Fibroblast of the aortic adventitia (primary cell): ENCODE measurements at places on chromosomes 16 and 17. TPM values are rescaled to one million over a fixed set of nuclear protein-coding genes. Genes with fewer than 3 reads are reported as not detected.

SULT1A2 gene
- 3.3 TPM in 1 of 2 replicates, not detected in the other for total RNA-seq

ZNF469 gene
- 5.8 and 7.0 TPM in 2 replicates for total RNA-seq

C16orf95 gene
- 2.0 and 3.4 TPM in 2 replicates for total RNA-seq

KRTAP16-1 gene
- total RNA-seq, result not detected in 2 replicates

ELMO3 gene
- 0.09 and 0.33 TPM in 2 replicates for total RNA-seq

DNA sequence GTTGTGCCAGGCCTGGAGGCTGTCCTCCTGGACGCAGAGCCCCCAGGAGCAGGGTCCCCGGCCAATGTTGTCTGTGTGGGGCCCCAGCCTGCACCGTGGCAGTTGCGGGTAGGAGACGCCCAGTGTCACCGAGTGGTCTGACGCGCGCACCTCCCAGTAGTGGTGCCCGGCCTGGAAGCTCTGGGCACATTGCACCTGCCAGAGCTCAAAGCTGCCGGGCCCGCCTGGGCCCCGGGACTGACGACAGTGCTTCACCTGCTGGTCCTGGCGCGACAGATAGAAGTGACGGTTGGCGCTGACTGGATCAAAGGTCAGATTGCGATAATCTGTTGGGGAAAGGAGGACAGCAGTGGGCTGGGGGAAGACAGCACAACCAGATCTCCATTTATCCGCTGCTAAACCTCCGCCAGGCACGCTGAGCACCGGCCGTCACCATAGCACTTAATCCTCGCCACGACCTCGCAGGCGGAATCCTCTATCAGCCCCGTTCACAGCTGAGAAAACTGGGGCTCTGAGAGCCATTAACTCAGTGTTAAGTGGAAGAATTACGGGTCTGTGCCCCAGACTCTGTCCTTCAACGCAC lies 5.6 kb downstream of the TRIM65 start:
- no peak for DNase-seq

GRCh38 chr17:80963812-80964543 lies 27.7 kb upstream of the CHMP6 start:
- no peak for DNase-seq

DNA sequence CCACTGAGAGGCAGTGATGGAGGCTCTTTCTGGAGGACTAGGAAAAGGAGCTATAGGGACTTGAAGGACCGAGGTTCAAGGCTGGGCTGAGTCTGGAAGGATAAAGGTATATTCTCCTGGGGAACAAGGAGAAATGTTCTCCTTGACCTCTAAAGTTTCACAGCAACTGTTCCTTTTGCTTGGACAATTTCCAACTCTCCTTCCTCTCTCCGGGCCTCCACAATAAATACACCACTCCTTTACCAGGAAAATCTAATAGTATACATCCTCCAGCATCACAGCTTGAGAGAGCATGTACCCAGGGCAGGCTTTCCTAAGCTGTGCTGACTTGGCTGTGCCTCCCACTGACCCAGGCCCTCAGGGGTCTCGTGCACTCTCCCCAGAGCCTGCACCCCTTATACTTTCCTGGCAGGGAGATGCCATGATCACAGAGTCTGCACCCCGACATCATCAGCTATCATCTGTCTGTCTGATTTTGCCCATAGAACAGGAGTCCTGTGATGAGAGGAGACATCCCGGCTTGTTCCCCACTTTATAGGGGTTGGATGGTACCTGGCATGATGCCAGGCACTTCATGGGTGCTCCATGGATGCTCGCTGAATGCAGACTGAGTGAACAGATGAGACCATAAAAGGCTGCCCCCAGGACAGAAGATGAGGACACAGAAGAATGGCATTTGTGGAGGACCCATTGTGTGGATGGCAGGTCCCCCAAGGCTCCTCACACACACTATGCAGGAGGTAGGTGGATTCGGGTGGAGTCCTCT lies 582.6 kb upstream of the CDH5 start:
- DNase-seq, result peak; percentile 32

GRCh38 chr17:50201276-50201854 lies at the start of gene COL1A1:
Gene COL1A1, minus strand, starts transcription at chr17:50201631. Its CDS starts 118 bp downstream, at chr17:50201513.
- DNase-seq, result peak; percentile 94

- no peak for DNase-seq
Observed at GRCh38 chr17:61275395-61275794, 124.2 kb upstream of the TBX2 start.

GRCh38 chr16:10728003-10728887 lies 15.4 kb upstream of the NUBP1 start:
- DNase-seq, result no peak

- no peak for DNase-seq
Observed at GRCh38 chr16:73010150-73010676, 37.7 kb downstream of the ZFHX3 start.

DNA sequence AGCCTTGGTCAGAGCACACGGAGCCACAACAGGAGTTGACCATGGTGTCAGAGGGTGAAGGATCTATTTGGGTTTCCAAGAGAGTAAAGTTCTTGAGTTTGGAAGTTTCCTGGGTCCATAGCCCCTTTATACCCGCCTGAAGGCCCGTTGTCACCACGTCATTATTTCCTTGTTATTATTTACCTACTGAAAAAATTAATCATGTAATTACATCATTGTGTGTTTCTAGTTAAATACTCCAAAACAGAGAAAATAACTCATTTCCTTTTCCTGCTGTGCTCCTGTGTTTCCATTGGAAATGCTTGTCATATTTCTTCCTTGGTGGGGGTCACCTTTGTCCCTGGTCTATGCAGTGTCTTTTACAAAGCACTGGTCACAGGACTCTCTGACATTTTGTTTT lies at the start of gene KRTAP4-8:
Gene KRTAP4-8, minus strand, starts transcription at position 101 of the 400 bp plus-strand sequence. Its CDS starts 58 bp downstream, at position 43.
- no peak for DNase-seq

DNA sequence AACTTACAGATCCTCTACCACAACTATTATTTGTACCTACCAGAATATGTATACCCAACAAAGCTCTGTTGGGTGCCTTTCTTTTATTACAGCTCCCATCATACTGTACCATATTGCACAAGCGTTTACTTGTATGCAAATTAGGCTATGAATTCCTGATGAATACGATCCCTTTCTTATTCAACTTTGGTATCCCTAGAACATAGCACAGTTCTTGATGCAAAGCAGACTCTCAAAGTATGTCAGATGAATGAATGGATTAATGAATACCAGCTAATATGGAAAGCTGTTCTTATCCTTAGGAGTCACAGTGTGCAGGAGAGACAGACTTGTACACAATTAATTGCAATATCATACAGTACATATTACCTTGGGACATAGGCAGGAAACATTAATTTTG lies 79.7 kb upstream of the NACA2 start:
- no peak for DNase-seq

GRCh38 chr17:28533091-28533807 lies 19.2 kb downstream of the UNC119 start:
- no peak for DNase-seq

- DNase-seq, result no peak
Observed at GRCh38 chr16:54356391-54356790, 69.8 kb upstream of the IRX3 start.

DNA sequence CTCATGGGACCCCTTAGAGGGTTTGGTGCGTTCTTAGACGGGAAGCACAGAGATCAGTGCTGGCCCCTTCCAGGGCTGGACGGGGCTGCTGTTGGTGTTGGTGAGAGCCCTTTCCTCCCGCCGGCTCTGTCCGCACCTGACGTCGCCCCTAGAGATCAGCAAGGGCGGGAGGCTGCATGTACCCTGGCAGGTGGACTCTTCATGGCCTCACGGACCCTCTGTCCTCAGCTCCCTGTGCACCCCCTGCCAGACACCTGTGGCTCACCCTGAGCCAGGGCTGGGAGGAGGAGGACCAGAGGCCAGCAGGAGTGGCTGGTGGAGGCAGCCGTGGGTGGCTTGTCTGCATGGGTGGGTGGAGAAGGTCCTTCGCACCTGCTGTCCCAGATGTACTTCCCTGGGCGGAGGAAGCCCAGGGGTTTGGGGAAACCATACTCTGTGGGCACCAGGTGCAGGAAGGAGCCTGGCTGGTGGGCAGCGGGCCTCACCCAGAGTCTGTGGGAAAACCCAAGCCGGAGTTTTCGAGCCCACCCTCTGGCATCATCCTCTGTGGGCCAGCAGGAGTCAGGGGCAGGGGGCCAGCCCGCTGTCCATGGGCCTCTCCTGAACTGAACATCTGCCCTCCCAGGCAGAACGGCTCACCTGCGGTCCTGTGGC lies 348.6 kb downstream of the SEC14L1 start:
- DNase-seq, result no peak

DNA sequence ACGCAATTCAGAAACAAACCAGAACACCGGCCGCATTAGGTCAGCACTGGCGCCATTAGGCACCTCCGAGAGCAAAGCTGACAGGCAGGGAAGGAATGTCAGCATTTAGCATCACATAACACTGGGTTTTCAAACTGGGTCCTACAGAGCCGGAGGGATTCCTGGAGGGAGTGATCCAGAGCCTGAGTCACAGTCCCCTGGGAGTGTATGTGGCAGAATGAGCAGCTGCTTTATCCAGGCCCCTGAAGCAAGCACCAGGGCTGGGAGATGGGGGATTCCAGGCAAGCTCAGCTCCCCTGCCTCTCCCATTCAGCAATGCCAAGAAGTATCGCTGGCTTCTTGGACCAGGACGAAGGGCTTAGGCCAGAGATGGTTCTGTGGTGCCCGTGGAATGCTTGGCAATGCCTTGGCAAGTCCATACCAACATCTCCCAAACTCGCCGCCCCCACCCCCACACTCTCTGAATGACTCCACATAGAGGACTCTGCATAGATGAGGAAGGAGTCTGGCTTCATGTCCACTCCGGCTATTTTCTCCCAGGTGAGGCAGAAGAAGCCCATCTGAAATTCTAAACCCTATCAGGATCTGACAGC lies 20.4 kb downstream of the GAS7 start:
- peak; percentile 75 for DNase-seq

DNA sequence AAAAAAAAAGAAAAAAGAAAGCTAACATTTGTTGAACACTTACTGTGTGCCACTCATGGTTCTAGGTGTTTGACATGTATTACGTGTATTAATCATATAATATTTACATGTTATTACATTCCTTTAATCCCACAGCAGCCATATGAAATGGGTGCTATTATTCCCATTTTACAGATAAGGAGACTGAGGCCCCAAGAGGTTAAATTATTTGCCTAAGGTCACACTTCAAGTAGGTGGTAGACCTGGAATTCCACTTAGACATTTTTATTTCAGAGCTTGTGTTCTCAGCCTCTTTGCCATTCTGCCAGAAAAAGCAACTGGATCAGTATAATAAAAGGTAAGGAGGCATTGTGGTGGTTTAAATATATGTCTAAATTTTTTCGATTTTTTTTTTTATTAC lies 55.1 kb upstream of the HS3ST4 start:
- no peak for DNase-seq

GRCh38 chr17:15442311-15443180 lies 24.9 kb downstream of the CDRT4 start:
- no peak for DNase-seq

DNA sequence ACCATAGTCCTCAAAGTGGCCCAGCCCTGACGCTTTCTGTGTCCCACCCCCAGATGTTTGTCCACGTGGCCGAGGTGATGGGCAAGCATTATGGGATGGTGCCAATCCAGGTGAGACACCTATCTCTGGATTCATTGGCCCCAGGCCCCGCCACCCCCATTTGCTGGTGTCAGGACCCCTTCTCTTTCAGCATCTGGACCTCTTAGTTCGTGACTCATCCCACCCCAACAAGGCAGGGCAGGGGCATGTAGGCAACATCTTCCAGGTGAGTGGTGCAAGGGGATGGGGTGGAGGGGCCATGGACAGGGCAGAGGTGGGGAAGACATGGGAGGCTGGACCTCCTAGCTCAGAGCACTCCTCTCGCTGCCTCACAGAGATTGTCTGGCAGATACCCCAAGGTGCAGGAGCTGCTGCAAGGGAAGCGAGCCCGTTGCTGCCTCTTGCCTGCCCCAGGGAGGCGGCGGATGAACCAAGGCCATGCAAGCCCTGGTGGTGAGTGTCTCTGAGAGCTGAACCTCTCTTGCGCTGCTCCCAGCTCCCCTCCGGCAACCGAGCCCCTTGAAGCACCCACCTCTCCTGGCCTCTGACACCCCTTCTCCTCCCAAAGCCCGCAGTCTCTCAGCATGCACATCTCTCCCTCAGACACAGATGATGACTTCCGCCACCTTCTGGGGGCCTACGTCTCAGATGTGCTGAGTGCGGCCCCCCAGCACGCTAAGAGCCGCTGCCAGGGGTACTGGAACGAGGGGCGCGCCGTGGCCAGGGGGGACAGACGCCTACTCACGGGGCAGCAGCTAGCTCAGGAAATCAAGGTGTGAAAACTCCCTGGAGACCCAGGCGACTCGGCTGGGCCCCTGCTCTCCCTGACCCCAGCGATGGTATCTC lies 3.6 kb downstream of the RNF112 start:
- DNase-seq, result no peak

DNA sequence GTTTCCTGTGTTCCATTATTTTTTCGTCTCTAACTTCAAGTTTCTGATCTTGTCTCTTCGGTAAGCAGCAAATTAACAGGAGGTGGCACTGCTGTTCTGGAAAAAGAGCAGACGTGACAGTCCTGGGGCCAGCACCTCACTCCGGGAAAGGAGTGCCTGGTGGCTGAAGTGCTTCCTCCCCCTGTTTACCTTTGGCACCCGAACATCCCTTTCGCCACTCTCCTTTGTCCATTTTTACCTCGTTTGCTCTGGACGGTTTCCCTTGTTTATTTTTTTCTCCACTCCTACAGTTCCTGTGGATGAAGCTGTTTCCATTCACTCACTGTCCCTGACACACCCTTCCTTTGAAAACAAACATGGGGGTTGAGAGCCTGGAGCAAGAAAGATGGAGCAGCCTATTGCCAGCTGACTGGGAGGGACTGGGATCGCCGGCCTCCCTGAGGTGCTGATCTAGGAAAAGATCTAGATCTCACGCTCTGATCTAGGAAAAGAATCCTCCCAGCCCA lies 12.6 kb downstream of the SAP30BP start:
- no peak for DNase-seq

DNA sequence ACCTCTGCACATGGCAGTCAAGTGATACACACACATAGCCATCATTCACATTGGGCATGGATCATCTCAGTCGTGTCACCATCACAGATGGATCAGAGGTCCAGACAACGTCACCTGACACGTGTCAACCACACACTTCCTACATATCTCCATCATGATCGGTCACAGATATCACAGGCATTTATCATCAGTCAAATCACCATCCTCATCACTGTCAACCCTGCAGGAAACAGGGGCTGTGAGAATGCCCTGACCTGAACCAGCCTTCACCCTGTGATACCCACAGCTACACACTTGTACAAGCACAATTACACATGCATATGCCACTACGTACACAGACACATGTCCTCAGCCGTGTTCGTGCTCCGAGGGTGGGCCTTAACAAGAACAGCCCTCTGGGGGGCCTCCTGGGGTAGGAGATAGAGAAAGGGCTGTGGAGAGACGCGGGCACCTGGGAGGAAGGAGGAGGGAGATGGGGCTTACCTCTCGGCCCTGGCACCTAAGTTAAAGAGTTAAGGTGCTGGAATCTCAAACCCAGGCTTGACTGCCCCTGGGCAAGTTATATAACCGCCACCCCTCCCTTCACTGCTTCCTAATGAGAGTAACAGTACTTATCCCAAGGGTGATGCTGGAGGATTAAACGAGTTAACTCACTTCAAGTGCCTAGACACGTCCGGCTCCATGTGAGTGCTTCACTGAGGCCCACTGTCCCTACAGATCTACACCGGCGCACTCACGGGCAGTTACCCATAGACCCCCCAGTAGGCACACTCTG lies 1.1 kb downstream of the SLC12A4 start:
- DNase-seq, result peak; percentile 16

- DNase-seq, result peak; percentile 83
Observed at GRCh38 chr17:40432864-40433528, 10.3 kb upstream of the IGFBP4 start.

- no peak for DNase-seq
Observed at GRCh38 chr16:48950184-48950583, 331.5 kb downstream of the CBLN1 start.

GRCh38 chr16:27704252-27704651 lies 154.3 kb downstream of the KATNIP start:
- DNase-seq, result no peak
